ENCODE measurements at places on chromosomes 4 and X. TPM values are rescaled to one million over a fixed set of nuclear protein-coding genes. Genes with fewer than 3 reads are reported as not detected.
A peak's percentile ranks its signal among the peaks of the same experiment; 100 is the strongest.

The H2BW2 gene
- total RNA-seq: not detected

The REELD1 gene
- total RNA-seq: not detected

GRCh38 chrX:49308604-49309269, 5.3 kb downstream of the GAGE10 start:
- peaks cover 2% of the 10 kb centered on the region for H3K27me3 ChIP-seq
- H3K4me1 ChIP-seq: peaks cover 5% of the 10 kb centered on the region
- no peak overlapping the region for H3K4me3 ChIP-seq
- peak; percentile 13 for DNase-seq
- H3K36me3 ChIP-seq: no peaks in the 10 kb centered on the region
- H3K27ac ChIP-seq: no peak overlapping the region

DNA sequence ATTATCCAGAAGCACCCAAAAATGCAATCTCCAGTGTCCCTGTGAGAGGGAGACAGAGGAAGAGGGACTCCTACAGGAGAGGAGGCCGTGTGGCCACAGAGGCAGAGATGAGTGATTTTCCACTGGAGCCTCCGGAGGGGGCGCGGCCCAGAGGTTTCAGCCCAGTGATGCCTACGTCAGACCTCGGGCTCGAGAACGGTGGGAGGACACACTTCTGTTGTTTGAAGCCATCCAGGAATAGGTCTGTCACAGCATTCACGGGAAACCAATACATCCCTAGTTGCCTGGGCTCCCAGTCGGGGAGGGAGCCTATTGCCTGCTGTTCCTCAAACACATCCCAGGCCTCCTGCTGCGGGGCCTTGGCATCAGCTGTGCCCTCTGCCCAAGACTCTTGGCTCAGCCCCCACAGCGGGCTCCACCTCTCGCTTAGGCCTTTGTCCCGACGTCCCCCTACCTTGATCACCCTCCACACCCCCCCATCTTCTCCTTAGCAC, 39.2 kb upstream of the HMX1 start:
- H3K36me3 ChIP-seq: no peaks in the 10 kb centered on the region
- H3K27ac ChIP-seq: no peak overlapping the region
- no peak overlapping the region for H3K4me3 ChIP-seq
- H3K4me1 ChIP-seq: no peaks in the 10 kb centered on the region
- DNase-seq: peak; percentile 6
